ENCODE measurements at places on chromosomes 13 and 19.

- DNase-seq, result no peak
These were observed 11.2 kb upstream of the AKAP8 start for GRCh38 chr19:15390814-15391213.

GRCh38 chr13:29758531-29759114 lies 91.8 kb downstream of the UBL3 start:
- no peak for DNase-seq

DNA sequence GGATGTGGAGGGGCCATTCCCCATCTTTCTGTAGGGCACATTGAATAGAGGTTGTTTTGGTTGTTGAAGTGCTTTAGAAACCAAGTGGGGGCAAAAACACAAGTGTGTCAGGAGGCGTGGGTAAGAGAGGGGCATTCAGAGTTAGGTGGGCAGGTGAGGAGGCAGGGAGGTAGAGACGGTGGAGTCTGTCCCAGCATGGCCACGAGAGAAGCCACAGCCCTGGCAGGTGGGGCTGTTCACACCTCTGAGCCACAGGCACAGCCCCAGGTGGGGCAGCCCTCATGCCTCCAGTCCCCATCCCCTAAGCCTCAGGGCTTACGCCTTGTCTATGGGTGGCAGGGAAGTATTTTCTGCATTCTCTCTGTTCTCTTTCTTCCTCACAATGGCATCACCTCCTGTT lies 43.7 kb downstream of the KCTD15 start:
- no peak for DNase-seq

DNA sequence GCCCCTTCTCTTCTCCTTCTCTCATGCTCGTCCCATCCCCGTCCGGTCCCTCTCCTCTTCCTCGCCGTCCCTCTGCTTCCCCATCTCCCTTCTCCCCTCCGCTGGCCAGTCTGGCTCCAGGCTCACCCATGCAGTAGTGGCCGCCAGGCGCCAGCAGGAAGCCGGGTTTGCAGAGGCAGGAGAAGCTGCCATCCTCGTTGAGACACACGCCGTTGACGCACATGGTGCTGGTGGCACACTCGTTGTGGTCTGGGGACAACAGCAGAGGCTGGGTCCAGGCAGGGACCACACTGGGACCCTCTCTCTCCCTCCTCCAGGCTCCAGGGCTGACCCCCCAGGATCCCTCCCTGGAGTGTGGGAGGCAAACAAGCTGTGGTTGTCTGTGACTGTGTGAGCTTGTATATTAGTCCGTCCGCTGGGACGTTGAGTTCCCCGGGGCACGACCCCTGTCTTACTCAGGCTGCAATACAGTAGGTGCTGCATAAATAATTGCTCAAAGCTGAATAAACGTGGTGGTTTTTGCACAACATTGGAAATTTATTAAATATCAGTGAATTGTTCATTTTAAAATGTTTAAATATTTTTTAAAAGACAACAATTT lies 16.4 kb downstream of the FBN3 start:
- DNase-seq, result no peak

DNA sequence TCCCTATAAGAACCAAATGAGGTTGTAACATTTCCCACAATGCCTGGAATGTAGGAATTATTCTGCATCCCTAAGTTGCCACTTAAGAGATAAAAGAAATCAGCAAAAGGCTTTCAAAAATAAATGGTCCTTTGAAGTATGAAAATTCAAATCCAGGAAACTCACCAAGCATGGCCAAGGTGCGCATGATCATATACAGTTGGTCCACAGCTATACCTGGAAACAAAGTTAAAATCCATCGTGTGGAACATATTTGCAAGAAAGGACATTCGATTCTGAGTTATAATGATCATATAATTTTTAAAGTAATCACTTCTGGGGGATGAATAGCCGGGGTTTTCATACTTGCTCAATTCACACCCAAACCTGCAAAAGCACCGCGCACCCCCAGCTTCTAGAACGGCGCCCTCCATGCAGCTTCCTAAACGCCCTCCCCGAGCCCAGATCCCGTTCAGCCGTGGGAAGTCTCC lies 525 bp downstream of the CARS2 start:
- no peak for DNase-seq

DNA sequence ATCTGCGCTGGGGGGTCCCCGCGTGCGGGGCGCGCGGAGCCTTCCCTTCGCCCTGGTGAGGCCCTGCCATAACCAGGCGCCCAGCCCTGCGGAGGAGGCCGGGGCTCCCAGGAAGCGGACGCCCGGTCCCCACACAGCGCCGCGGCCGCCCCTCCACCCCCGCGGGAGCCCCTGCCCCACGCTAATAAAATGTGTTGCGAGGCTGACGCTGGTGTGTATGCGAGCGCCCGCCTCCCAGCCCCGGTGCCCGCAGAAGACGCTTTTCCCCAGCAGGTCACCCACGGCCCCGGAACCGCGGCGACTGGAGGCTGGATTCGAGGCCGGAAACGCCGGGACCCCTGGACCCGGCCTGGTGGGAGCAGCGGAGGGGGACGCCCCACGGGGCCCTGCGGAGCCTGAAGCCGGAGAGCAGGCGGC lies 12.1 kb upstream of the CDC34 start:
- DNase-seq, result no peak

DNA sequence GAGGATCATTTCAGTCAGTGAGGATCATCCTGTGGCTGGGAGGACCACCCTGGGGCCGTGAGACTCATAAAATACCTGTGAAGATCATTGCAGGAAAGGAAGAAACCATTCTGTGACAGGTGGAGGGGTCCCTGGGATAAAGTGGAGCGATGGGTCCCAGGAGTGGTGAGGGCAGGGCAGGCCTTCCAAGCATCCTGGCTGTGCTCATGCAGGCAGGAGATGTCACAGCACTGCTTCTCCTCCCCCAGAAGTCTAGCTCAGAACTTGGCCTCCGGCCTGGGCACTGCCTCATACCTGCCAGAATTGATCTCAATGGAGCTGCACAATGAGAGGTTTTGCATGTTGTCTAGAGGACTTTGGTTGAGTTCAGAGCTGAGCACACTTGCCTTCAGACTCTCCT lies 11.1 kb downstream of the KLK1 start:
- no peak for DNase-seq

GRCh38 chr13:84588023-84588422 lies 705.7 kb upstream of the SLITRK1 start:
- DNase-seq, result no peak

DNA sequence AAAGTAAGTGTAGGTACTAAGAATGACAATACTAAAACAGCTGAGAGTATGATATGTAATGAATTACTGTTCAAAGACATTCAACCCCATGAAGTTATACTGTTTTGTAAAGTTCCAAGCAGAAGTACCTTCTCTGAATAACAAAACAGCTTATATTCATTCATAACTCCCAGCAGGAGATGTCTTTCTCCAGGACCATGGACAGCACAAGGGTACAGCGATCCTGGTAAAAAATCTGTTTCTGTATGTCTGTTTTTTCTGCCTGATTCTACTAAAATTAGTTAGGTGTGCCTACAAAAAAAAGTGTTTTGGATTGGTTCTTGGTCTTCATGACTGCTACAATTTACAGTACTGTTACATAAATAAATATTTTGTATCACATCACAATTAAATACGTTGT lies 172.5 kb upstream of the SLITRK5 start:
- DNase-seq, result no peak

- no peak for DNase-seq
These were observed 20.0 kb downstream of the CNFN start for GRCh38 chr19:42370068-42370520.

GRCh38 chr13:112959206-112959605 lies 9.8 kb upstream of the MCF2L start:
- DNase-seq, result no peak

- no peak for DNase-seq
These were observed 16.3 kb downstream of the EPS8L1 start for GRCh38 chr19:55091955-55092354.

DNA sequence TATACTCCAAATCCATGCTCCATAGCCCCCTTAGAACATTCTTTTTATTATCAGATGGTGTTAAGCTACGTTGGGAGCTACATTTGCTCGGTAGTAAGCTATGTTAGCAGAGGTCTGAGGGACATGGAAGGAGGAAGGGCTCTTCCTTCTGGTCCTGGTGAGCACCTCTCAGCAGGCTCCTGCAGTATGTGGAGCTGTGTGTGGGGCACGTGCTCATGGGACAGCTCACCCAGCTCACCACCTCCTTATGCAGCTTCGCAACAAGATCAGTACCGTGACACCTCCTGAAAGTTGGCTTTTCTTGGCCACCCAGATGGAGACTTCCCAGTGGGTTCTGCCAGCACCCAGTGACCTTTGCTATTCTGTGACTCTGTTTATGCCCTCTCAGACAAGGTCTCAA lies 400.5 kb upstream of the SLC10A2 start:
- DNase-seq, result no peak

DNA sequence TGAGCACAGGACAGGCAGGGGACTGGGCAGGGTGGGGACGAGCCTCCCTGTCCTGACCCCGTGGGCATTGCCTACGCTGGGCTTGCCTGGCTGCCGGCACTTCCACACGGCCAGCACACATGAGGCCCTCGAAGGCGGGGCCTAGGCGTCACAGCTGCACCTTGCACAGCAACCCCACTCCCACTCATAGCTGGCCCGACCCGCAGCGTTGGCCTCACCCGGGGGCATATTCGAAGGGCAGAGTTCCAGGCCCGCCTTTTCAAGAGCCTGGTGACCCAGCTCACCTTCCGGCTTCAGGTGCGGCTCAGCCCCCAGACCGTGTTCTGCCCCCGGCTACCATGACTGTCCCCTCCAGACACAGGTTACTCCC lies 16.9 kb upstream of the PROZ start:
- DNase-seq, result no peak

All from cortex of kidney (tissue), 1 donor.